Stimulated activated CD4-positive, alpha-beta T cell treated with anti-CD3 and anti-CD28 coated beads, Interleukin-1b, Interleukin-23, amount 100 ng/mL, for 4 hours (primary cell): ENCODE measurements at places on chromosomes 12 and 14.

DNA sequence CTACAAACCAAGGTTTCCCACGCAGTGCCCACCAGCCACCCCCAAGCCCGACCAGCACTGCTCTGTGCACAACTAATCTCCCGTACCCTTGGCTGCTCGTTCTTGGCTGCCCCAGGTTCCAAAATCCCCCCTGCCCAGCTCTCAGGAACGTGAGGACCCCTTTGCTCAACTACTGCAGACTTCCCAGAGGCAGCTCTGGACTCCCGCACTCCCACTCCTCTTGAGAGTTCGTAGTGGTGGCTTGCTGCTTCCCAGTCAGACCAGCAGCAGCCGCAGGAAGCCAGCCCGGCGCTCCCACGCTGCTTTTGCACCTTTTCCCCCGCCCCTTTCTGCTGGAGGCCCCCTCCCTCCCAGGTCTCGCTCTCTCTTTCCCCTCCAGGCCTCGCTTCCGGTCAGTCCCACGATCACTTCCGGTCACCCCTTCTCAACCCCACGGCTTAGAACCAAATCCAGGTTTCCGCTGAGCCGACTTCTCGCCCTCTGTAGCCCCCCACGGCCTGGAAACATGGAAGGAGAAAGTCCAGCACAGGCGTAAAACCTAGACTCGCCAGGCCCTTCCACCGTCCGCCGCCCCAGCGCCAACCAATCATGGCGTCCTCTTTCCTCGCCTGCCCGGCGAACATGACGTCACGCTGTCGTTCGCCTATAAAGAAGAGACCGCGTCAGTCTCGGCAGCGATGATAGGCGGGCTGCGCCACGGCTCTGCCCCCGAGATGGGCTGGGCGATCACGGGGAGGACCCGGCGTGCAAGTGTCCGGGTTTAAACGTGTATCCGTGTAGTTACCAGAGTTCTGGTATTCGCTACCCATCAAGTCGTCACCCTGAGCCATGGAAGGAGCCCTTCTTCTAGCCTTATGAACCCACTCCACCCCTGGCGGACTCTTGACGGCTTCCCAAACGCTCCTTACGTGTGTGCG is at the start of gene TFCP2:
TSS of gene TFCP2 (minus strand) at position 621 of the 917 bp plus-strand sequence. CDS start 713 bp downstream, outside the sequence.
- peak; percentile 86 for DNase-seq

- DNase-seq: no peak
These were observed 406.4 kb downstream of the CCER1 start for GRCh38 chr12:90548595-90548994.

- DNase-seq: peak; percentile 38
These were observed 103.8 kb upstream of the FKBP4 start for GRCh38 chr12:2691006-2691344.

DNA sequence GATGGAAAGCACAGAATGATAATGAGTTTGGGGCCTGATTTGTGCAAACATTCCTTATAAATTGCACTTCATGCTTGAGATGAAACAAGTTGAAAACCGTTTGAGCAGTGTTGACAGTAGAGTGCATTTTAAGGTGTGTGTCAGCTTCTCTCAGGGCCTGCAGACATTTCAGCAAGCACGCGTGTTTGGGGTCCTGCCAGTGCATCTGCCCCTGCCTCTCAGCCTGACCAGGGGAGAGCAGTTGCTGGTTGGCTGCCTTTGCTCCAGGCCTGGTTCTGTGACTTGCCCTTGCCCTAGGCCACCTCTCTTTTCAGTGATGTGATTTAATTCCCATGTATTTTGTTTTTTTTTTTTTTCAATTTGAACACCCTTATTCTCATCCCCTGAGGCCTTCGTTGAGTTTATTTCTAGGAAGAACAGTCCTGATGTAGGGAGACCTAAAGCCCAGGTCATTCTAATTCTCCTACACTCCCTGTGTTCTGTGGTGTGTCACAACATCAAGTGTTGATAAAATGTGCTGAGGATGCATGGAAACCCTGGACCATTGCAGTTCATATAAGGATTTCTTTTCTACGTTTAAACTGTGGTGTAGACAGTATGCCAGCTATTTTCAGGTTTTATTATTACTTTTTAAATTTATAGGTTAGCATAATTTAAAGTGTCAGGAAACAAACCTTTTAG is 40.1 kb upstream of the AMN start:
- DNase-seq: no peak

DNA sequence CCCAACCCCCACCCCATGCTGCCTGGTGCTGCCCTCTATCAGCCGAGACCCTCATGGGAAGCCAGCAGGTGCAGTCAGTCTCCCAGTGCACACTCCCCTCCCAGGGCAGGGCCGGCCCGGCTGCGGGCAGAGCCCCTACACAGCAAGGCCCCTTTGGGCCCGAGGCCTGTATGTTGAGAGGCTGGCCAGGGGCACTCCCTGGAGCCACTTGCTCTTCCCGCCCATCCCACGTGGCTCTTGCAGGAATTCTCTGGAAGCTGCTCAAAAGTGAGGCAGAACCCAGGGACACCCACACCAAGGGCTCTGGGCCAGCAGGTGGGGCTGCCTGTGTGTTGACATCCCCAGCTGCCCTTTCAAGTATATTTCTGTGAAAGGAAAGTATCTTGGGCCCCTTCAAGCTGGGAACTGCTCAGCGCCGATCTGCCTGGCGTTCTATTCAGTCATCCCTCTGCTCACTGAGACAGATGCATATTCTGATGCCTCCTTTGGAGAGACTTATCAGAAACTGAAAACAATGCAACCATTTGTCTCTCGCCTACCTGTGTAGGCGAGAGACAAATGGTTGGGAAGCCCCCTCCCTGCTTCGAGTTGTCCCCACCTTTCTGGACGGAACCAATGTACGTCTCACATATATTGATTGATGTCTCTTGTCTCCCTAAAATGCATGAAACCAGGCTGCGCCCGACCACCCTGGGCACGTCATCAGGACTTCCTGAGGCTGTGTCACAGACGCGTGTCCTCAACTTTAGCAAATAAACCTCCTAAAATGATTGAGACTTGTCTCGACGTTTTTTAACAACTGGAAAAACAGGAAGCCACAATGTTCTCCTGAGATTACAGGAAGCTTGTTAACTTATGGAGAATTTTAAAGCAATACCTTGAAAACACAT is 6.0 kb downstream of the GPR132 start:
- no peak for DNase-seq

DNA sequence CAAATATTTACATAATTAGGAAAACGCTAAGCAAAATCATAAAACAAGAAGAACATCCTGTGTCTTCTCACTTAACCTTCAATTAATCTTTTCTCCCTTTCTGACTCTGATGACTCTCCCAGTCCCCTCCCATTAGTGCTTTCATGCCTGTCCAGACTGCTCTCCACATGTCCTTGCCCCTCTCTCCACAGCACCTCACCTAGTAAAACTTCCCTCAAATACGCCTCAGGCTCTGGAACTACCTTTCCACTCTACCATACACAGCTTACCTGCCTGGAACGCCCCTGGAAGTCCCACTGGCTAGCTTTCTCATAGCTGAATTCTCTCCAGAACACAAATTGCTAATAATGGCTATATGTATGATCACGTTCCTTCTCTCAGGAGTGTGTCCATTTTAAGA is 44.7 kb downstream of the SLC5A8 start:
- no peak for DNase-seq

- no peak for DNase-seq
These were observed 29.0 kb downstream of the TRMT5 start for GRCh38 chr14:60951776-60952435.

GRCh38 chr14:50451854-50452253 is 55.2 kb upstream of the CDKL1 start:
- DNase-seq: no peak

- DNase-seq: no peak
These were observed 46.4 kb downstream of the CRADD start for GRCh38 chr12:93723568-93723930.

DNA sequence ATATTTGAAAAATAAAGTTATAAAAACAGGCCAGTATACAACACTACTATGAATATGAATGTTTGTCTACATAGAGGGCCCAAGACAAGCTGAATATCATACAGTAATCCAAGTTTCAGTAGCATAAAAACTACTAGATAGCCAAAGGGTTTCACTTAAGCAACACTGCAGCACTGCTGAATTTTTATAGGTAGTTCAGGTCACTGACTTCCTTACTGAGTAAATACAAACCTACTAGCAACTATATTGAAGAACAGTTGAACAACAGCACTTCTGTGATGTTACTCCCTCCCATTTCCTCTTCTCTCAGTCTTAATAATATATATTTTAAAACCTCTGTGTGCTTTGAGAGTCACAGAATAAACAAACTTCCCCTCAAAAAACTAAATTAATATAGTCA is 42.7 kb downstream of the GTF2A1 start:
- no peak for DNase-seq

GRCh38 chr12:106987846-106988245 is 900 bp upstream of the MTERF2 start:
- DNase-seq: no peak

- no peak for DNase-seq
These were observed 240.4 kb upstream of the MGAT4C start for GRCh38 chr12:86496595-86496994.

DNA sequence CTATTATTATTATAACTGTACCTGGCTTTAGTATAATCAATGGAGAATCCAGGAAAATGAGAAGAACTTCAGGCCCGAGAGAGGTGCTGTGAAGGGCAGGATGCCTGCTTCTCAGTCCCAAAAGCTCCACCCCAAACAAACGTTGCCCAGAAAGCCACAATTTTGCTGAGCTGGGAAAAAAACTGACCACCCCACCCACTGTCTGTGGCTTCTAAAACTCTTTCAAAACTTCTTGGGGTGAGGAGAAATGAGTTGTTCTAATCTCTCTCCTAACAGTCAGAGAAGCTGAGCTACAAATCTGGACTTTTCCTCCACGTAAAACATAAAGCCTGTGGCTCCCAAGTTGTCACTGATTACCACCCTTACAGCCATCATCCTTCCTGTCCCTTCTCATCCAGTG is 13.4 kb downstream of the VDR start:
- no peak for DNase-seq

- no peak for DNase-seq
These were observed 68.0 kb downstream of the PDE3A start for GRCh38 chr12:20436316-20436715.

- DNase-seq: no peak
These were observed 7.3 kb downstream of the VAMP1 start for GRCh38 chr12:6463216-6463615.

DNA sequence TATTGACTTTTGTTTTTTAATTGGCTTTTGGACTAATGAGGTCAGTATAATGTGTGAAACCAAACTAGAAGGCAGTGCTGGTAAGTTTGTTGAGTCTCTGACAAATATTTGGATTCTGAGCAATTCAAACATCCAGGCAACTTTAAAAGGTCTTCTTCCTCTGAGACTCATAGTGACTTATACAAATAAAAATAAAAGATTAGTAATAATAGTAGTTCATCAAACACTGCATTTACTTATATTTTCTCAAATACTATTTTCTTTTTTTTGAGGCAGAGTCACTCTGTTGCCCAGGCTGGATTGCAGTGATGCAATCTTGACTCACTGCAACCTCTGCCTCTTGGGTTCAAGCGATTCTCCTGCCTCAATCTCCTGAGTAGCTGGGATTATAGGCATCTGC is 337.9 kb downstream of the DAD1 start:
- DNase-seq: no peak

DNA sequence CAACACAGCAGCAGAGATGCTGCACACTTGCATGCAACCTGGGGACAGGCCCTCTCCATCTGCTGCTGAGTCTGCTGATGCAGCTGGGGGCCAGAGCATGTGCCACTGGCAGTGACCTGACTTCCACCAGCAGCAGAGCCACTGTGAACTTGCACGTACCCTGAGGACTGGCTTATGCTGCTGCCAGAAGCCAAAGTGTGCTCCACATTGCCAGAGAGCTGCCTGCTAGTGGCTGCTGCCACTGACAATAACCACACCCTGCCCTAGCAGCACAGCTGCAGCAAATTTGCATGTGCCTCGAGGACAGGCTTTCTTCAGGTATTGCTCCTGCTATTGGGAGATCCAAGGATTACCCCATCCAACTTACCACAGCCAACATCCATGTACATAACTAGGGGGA is 4.5 kb upstream of the PRR4 start:
- DNase-seq: no peak

GRCh38 chr12:38720661-38721060 is 184.7 kb downstream of the CPNE8 start:
- DNase-seq: no peak

DNA sequence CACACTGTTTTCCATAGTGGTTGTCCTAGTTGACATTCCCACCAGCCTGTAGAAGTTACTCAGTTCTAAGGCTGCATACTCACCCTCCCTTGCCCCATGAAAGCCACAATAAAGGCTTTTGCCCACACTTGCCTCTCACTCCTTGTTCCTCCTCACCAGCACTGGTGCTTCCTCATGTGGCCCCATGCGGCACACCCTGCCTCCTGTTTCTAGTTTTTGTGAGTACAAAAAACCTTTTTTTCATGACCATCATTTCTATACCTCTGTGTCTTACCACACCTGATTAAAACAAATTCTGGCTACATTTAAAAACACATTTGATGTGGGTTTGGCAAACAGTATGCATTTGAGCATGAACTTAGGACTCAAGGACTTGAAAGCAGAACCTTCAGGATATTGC is 40.7 kb upstream of the RIN3 start:
- DNase-seq: no peak

DNA sequence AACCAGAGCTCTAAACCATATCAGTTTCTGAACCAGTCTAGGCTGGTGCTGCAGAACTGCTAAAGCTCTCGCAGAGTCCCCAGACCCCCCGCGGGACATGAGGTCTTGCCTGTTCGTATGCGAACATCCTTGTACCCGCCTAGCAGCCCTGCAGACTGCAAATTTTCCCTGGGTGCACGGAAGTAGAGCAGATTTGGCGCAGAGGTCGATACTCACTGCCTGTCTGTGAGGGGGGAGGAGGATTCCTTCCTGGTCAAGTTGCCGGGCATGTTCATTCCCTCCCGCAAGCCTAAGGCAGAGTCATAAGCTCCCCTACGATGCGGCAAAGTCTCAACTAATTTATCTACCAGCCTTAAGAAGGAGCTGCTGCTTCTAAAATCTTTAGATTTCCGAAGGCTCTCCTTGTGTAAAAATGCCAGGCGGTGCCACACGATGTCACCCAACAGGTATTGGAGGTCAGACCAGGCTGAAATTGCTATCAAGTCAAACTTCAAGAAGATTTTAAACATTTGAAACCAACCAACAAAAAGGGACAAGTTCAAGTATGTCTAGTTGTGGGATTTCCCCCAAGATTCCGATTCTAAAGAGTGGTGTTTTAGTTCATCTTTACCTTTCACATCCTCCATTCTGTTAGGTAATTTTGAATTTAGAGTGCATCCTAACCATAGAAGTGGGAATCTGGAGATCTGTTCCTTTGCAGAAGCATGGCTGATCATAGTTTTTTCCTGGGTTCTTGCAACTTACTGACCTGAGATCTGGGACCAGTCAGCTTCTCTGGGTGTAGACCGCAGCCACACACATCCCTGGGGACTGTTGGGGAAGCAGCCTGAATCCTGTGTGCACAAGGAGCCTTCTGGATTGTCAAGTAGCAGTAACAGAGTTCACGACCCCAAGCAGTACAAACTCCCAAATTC is 1.6 kb upstream of the PAX9 start:
- no peak for DNase-seq

DNA sequence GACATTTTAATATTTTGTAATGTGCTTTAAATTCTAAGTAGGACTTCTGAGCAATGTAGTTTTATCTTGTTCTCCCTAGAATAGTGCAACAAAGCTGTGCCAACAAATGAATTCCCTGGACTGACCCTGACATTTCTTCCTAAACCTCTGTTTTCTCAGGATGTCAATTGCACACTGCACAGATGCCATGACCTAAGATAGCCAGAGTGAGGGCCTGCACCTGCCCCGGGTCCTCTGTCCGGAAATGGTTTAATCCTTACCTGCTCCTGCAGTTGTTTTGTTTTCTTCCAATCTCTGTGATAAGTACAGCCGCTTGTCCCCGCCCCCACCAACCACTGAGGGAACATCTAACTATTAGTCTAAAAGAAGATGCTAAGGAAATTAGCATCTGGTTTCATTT is 831.5 kb downstream of the GALC start:
- DNase-seq: no peak
